ENCODE measurements at places on chromosomes 7 and 10.

DNA sequence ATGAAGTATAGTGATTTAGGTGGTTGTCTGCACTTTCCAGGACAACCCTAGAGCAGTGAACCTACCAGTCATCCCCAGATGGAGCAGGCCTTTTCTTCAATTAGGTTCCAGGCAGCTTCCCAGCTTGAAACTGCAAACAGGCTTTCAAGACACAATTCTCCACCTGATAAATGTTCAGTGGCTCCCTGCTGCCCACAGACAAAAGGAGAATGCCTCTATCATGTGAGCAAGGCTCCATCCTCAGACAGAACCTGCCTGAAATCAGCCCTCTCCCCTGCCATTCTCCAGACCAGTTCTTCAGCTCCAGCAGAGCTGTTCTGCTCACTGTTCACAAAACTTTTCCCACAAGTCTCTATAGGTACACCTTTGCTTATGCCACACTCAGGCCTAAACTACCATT is 22.1 kb downstream of the RELN start:
- DNase-seq, result no peak

GRCh38 chr7:57328457-57328856 is 121.5 kb upstream of the ZNF716 start:
- DNase-seq, result no peak

DNA sequence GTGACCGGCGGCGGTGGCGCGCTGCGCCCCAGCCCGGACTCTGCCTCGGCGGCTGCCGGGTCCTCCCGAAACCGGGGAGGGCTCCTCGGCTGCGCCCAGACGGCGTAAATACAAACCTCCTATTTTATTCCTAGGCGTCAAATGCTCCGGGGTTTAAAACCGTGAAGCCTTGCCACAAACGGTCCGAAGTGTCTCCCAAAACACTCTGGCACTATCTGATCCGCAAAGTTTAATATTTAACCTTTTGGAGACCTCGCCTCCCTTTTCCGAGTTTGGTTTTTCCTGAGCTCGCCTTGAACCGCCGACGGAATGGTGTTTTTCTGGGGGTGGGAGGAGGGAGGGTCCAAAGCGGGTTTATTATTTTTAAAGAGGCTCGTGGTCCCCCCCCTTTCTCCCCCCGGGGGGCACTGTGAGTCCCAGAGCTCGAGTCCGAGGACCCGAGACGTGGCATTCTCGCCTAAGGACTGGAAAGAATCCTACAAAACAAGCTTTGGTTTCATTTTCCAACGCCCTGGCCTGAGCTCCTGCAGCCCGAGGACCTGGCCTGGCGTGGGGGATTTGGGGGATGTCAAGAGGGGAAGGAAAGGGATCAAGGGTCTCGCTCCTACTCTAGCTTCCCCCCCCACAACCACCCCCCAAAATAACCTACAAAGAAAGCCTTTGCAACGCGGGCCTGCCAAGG is 1.8 kb downstream of the TNRC18 start:
- no peak for DNase-seq

DNA sequence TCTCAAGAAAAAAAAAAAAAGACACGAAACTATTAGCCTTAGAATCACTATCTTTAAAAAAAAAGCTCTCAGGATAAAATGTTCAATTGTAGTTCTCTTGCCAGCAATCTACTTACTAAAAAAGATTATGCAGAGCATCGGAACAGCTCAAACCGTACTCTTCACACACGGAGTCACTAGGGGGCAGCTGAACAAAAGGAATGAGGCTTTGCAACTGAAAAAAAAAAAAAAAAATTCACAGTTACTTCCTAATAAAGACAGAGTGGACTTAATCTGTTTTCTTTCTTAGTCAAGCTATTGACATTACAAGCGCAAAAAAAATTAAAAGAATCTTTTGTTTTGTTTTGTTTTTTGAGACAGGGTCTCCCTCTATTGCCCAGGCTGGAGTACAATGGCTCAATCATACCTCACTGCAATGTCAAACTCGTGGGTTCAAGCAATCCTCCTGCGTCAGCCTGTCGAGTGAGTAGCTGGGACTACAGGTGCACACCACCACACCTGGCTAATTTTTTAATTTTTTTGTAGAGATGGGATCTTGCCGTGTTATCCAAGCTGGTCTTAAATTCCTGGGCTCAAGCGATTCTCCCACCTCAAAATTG is 11.5 kb downstream of the PMS2 start:
- no peak for DNase-seq

GRCh38 chr10:75772153-75772887 is 340.9 kb downstream of the LRMDA start:
- no peak for DNase-seq

GRCh38 chr7:88109612-88110011 is 110.2 kb downstream of the SRI start:
- no peak for DNase-seq

GRCh38 chr7:135808206-135808605 is 59.6 kb upstream of the FAM180A start:
- DNase-seq, result no peak

- DNase-seq, result no peak
These were observed 169.4 kb downstream of the ADARB2 start for GRCh38 chr10:1567742-1568495.

GRCh38 chr7:76515999-76516443 is 5.7 kb downstream of the UPK3B start:
- no peak for DNase-seq

Data from stimulated activated CD4-positive, alpha-beta T cell treated with anti-CD3 and anti-CD28 coated beads, Interleukin-12 subunit alpha, Interleukin-12 subunit beta, amount 100 ng/mL, for 24 hours (primary cell).